ENCODE measurements at places on chromosomes 2 and 18. TPM values are rescaled to one million over a fixed set of nuclear protein-coding genes. Genes with fewer than 3 reads are reported as not detected.

The IGFBP5 gene
- total RNA-seq, result 12.5 TPM

- H3K27ac ChIP-seq, result peak overlapping the region; percentile 84
- H3K4me1 ChIP-seq, result peaks cover 50% of the 10 kb centered on the region
- no peaks in the 10 kb centered on the region for H3K36me3 ChIP-seq
- H3K4me3 ChIP-seq, result no peak overlapping the region
- DNase-seq, result peak; percentile 65
- no peaks in the 10 kb centered on the region for H3K27me3 ChIP-seq
These were observed 1.1 kb upstream of the SULT6B1 start for GRCh38 chr2:37189452-37190153.

DNA sequence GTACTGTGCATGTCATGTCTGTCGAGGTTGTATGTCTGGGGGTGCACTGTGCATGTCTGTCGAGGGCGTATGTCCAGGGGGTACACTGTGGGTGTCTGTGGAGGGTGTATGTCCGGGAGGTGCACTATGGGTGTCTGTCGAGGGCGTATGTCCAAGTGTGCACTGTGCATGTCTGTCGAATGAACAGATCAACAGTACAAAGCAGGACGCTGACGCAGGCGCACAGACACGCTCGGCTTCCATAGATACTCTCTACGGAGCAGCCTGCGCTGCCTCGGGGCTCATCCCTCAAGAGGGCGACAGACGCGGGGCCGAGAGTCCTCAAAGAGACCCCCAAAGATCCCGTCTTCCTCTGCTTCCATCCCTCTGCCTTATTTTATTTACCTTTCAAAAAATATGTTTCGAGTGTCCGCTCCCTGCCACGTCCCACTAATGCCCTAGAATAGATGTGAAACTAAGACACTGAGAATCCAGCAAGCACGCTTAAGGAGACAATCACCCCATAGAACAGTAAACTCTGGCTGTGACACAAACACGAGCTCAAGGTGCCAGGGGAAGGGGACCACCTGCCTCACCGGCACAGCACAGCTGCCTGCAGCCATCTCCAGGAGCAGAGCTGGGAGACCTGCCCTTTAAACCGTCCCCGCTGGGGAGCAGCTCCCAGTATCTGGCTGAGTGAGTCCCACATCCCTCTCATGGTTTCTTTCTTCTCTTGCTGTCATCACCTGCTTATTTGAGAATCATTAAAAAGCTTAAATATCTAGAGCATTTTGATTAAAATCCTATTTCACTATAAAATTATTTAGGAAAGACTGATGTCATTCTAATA lies 250.5 kb upstream of the MYT1L start:
- H3K27ac ChIP-seq, result no peak overlapping the region
- peaks cover 10% of the 10 kb centered on the region for H3K4me1 ChIP-seq
- H3K4me3 ChIP-seq, result no peak overlapping the region
- no peak for DNase-seq

DNA sequence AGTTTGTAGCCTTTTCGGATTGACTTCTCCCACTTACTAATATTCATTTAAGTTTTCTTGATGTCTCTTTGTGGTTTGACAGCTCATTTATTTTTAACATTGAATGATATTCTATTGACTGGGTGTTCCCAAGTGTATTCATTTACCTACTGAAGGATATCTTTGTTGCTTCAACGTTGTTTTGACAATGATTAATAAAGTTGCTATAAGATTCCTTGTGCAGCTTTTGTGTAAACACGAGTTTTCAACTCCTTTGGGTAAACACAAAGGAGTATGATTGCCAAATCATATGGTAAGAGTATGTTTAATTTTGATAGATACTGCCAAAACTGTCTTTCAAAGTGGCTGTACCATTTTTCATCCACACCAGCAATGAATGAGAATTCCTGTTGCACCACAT lies 1200.9 kb downstream of the DSC3 start:
- no peaks in the 10 kb centered on the region for H3K27me3 ChIP-seq
- no peak overlapping the region for H3K27ac ChIP-seq
- no peak for DNase-seq
- no peak overlapping the region for H3K4me3 ChIP-seq

GRCh38 chr2:7887441-7887840 lies 794.4 kb upstream of the ID2 start:
- H3K36me3 ChIP-seq, result peaks cover 75% of the 10 kb centered on the region
- no peaks in the 10 kb centered on the region for H3K27me3 ChIP-seq
- H3K4me3 ChIP-seq, result no peak overlapping the region
- H3K4me1 ChIP-seq, result peaks cover 93% of the 10 kb centered on the region
- DNase-seq, result no peak
- H3K27ac ChIP-seq, result peak overlapping the region; percentile 86

The COL4A3 gene
- total RNA-seq, result 1.1 TPM

- H3K27ac ChIP-seq, result no peak overlapping the region
- H3K36me3 ChIP-seq, result no peaks in the 10 kb centered on the region
- DNase-seq, result no peak
These were observed 154.9 kb upstream of the SMIM21 start for GRCh38 chr18:75582406-75582821.

GRCh38 chr2:57760381-57760801 lies 286.2 kb upstream of the VRK2 start:
- H3K4me1 ChIP-seq, result peaks cover 34% of the 10 kb centered on the region
- H3K36me3 ChIP-seq, result no peaks in the 10 kb centered on the region
- H3K4me3 ChIP-seq, result peak overlapping the region; percentile 53

The ASB1 gene
- 39.1 TPM for total RNA-seq

DNA sequence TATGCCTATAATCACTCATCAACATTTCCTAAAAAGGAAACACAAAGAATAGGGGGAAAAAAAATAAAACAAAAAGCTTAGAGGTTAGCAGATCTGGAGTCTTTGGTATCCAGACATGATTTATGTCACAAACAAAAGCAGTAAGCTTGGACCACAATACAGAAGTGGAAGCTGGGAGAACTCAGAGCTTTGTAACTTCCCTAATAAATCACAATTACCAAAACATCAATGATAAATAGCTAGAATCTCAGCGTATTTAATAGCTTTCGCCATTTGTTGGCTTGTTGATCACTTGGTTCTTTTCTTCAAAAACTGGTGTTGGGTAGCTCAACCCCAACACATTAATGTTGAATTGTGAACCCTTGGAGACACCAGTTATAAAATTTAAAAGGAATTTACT lies 392.5 kb downstream of the IRS1 start:
- no peak overlapping the region for H3K27ac ChIP-seq
- H3K4me1 ChIP-seq, result peaks cover 26% of the 10 kb centered on the region
- no peak for DNase-seq

The NRP2 gene
- total RNA-seq, result 19.9 TPM

DNA sequence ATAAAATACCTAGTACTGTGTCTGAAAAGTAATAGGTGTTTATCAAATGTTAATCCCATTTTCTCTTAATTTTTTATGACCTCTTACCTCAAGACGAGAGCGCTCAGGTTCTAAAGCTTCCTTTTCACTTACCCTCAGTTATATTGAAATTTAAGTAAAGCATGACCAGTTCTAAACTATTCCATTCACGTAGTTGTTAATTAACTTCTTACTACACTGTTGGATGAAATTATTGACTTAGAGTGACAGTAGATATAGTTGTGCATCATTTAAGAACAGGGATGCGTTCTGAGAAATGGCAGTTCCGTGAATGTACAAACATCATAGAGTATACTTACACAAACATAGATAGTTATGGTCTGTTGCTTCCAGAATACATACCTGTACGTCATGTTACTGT lies 20.1 kb upstream of the HTR2B start:
- peaks cover 30% of the 10 kb centered on the region for H3K36me3 ChIP-seq
- no peak overlapping the region for H3K4me3 ChIP-seq
- no peak overlapping the region for H3K27ac ChIP-seq
- no peaks in the 10 kb centered on the region for H3K4me1 ChIP-seq
- no peak for DNase-seq

DNA sequence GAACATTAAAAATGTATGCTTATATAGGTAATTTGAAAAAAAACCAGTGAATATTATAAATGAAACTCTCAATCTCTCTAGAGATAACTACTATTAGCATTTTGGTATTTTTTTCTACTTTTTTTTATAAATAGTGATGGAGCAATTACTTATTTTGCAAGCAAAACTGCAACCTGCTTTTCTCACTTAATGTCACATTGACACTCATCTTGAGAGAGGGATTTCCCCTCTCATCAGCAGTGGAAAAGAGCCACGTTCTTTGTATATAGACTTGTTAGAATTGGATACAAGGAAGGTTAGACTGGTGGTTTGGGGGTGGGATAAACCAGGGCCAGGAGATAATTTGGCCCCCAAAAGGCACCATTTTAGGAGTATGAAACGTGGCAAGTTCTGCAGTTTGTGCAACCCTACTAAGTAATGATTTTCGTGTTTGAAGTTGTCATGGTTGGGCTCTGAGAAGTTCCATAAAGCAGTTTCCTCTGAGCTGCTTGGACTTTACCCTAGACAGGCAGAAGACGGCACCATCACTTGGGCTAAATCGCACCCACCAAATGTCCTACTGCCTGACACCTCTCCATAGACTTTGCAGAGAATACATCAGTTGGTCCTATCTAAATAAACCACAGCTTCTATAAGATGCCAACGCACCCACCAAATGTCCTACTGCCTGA lies 194.0 kb downstream of the ACTR3 start:
- H3K36me3 ChIP-seq, result peaks cover 18% of the 10 kb centered on the region
- H3K27me3 ChIP-seq, result no peaks in the 10 kb centered on the region
- H3K4me1 ChIP-seq, result no peaks in the 10 kb centered on the region
- DNase-seq, result no peak

GRCh38 chr2:212949786-212950185 lies 201.6 kb downstream of the IKZF2 start:
- peaks cover 27% of the 10 kb centered on the region for H3K4me1 ChIP-seq
- no peaks in the 10 kb centered on the region for H3K27me3 ChIP-seq
- H3K36me3 ChIP-seq, result no peaks in the 10 kb centered on the region
- no peak for DNase-seq
- no peak overlapping the region for H3K4me3 ChIP-seq
- no peak overlapping the region for H3K27ac ChIP-seq

DNA sequence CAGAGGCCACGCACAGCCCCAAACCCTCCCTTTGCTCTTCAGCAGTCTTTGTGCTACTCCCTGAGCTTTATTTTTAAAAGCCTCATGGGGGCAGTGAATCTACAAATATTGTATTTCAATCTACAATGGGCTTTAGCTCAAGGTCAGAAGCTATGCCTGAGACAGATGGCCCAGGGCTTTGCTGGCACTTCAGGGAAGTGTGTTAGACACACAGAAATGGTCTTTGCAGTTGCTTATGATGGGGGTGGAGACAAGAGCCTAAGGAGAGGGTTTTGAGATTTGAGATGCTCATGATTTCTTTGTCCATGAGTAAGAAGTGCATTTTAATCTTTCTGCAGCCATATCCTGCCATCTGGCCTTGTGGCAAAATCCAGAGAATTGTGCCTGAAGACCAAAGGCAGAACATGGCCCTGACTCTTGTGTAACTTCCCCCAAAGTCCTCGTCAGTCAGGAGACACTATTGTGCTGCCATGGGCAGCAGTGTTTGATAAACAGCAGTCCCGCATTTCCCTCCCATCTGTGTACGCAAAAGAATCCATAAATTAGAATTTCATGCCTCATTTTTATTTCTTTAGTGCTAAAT lies 92.6 kb downstream of the VAPA start:
- H3K27me3 ChIP-seq, result peaks cover 2% of the 10 kb centered on the region
- no peak overlapping the region for H3K27ac ChIP-seq
- 0 out of 2 replicates have a peak, but pooled peaks cover 4% of the 10 kb centered on the region for H3K4me1 ChIP-seq
- DNase-seq, result no peak
- H3K4me3 ChIP-seq, result no peak overlapping the region
- H3K36me3 ChIP-seq, result no peaks in the 10 kb centered on the region

DNA sequence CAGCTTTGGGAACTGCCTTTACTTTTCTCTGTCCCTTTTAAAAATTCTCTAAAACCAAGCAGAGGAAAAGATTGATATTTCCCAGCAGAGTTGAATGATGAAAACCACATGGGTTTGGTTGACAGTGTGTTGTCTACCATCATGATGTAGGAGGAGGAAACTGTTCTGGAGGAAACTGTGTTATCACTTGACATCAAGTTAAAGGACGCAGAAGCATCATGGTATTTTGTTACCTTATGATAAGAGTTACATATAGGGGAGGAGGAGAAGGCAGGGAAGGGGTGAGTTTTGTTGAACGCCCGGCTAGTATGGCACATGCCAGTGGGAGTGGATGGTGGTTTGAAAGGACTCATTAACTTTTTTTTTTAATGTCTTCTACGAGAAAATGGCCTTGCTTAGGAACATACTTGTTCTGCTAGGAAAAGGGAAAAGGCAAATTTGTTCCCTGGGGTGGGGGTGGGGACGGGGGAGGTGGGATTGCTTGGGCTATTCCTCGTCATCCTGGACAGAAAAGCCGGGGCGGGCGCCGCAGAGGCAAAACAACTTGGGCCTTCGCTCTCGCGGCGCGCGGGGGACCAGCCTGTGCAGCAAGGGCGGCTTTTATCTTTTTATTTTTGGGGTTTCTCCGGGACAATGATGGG lies 766 bp downstream of the TMEM17 start:
- peak overlapping the region; percentile 78 for H3K4me3 ChIP-seq
- H3K36me3 ChIP-seq, result no peaks in the 10 kb centered on the region

DNA sequence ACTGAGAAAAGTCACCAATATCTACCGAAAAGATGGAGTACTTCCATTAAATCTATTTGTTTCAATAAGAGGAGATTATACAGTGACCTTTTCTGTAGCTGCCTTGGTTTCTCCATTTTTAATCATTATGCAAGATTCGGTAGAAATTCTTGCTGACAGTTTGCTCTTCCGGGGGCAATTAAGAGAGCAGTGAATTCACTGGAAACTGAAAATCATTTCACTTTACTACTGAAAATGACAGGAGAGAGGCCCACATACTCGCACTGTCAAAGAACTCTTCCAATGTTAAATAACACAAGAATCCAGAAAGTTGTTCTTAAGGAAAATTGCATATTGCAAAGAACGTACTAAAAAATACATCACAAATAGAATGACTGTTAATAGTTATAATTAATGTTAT lies 699.3 kb downstream of the CBLN2 start:
- peaks cover 45% of the 10 kb centered on the region for H3K36me3 ChIP-seq
- no peaks in the 10 kb centered on the region for H3K4me1 ChIP-seq
- H3K4me3 ChIP-seq, result no peak overlapping the region
- no peaks in the 10 kb centered on the region for H3K27me3 ChIP-seq
- no peak overlapping the region for H3K27ac ChIP-seq

DNA sequence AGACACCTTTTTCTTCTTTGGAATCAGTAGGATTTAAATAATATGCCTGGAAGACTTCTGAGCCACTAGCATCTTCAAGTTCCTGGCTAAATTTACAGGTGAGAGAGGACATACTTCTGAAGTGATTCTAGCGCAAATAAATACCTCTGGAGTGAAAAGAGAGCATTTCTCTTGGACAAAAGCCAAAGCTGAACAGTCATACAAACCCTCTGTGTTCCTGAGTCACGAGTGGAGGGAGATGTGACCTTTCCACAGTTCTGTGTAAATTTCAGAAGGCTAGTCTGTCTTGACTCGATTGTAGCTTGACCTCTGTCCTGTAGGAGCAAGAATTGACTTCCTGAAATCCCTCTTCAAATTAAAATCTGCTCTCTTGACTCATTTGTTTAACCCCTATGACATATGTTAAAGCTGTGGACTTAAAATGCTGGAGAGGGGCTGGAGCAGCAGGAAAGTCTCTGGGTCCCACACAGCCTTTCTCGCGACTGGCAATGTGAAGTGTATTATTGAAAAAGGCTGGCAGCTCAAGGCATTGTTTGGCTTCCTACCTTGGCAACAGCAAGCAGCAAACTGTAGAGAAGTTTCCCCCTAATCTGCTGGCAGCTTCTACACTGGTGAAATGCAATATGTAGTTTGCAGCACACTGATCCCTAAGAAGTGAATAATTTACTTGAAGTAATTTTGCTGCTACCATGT lies 79.6 kb upstream of the GCFC2 start:
- DNase-seq, result no peak
- H3K27me3 ChIP-seq, result peaks cover 5% of the 10 kb centered on the region
- peaks cover 12% of the 10 kb centered on the region for H3K4me1 ChIP-seq
- H3K36me3 ChIP-seq, result no peaks in the 10 kb centered on the region
- H3K4me3 ChIP-seq, result no peak overlapping the region
